Erythroblast (primary cell): ENCODE measurements at places on chromosomes 6 and 20.
A peak's percentile ranks its signal among the peaks of the same experiment; 100 is the strongest.

- peak; percentile 62 for DNase-seq
Measured at GRCh38 chr6:163180874-163181541, 233.5 kb upstream of the QKI start.

- no peak for DNase-seq
Measured at GRCh38 chr6:142441716-142442115, 139.9 kb downstream of the ADGRG6 start.

DNA sequence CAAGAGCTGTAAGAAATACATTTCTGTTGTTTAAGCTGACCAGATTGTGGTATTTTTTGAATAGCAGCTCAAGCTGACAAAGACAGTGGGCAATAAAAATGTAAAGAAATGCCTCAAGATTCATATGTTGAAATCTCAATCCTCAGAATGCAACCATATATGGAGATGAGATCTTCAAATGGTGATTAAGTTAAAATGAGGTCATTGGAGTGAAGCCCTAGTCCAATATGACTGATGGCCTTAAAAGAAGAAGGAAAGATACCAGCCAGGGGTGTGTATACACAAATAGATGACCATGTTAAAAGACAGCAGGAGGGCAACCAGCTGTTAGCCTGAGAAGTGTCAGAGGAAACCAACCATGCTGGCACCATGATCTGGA is 7.1 kb upstream of the DDO start:
- DNase-seq, result no peak

DNA sequence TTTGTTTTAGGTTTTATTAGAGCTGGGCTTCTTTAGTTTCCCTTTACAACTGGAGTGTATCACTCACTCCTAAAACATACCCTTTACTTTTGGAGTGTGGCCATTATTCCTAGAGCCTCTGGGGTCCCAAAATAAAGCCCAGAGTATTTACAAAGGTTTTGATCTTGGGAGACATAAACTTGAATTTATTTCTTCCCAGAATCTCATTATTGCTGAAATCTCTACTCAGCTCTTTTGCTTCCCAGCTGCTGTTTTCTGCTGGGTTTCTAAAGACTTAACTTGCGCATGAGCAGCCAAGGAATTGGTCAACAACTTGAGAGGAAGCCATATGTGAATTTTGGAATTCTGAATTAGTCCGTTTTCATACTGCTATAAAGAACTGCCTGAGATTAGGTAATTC is 94.5 kb upstream of the NRSN1 start:
- no peak for DNase-seq

DNA sequence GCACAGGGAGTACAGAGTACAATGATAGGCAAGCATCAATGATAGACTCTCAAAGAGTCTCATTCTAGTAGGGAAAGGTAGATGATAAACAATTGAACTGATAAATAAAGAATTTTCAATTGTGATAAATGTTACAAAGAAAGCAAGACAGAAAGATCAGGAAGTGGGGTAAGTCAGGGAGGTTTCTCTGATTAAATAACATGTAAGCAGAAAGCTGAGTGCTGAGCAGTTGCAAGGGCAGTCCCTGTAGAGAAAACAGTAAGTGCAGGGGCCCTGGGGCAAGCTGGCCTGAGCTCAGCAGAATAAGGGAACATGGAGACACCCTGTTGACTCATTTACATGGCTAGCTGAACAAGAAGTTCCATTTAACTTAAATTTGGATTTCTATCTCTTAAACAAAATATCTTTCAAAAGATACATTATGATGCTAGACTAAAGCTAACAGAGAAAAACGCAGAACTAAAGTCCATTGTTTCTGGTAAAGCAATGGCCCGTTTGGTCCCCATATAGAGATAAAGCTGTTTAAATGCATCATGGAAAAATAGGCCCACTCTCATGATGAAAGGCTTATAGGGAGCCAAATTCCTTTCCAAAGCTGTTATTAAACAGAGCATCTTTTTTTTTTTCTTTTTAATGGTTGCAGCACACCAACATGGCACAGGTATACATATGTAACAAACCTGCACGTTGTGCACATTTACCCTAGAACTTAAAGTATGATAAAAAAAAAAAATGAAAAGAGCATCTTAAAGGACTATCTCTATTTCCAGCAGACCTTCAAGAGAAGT is 5.3 kb upstream of the TNFAIP3 start:
- peak; percentile 54 for DNase-seq

DNA sequence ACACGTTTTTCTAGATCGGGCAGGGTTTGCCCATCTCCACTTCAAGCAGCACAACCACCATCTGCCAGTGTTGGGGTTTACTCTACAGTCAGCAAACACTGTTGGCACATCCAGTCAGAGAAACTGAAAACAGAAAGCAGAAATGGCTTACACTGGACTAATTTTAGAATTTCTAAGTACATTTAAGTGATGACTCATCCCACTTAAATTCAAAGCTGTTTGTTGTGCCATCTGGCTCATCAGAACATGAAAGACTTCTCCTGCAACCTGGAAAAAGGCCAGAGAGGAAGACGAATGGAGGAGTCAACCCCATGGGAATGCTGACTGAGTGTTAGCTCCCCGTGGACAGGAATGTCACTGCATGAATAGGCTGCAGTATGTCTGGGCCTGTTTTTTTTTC is 21.8 kb downstream of the FAM209B start:
- DNase-seq, result no peak

DNA sequence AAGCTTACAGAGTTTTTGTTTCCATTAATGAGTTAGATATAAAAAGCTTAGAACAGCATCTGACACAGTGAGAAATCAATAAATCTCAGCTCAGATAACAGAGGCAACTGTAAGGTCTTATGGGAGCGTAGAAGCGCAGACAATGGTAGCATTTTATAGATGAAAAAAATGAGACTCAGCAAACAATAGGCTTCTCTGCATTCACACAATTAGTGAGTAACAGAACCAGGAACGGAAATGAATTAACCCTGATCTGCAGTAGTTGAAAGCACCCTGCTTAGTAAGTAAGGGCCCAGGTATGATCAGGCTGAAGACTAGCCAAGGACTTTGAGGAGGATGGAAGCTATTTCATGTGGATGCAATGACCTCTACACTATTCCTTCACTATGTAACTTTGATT is 147.2 kb upstream of the EYA4 start:
- no peak for DNase-seq

DNA sequence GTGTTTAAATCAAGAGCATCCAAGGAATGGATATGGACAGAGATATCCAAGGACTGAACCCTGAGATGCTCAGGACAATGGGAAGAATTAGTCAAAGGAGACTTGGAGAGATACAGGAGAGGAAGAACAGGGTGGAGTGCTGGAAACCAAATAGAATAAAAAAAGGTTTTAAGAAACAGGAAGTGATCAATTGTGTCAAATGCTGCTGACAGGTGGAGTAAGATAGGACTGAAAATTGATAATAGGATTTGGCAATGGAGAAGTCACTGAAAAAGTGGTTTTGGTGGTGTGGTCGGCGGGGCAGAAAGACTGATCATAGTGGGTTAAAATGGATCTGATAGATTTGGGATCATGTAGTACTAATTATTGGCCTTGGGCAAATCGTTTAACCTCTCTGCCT is 37.9 kb upstream of the PNRC1 start:
- DNase-seq, result no peak

- no peak for DNase-seq
Measured at GRCh38 chr20:21781446-21782075, 76.1 kb downstream of the PAX1 start.

GRCh38 chr6:124962639-124963415 is 590 bp downstream of the RNF217 start:
- peak; percentile 36 for DNase-seq

- DNase-seq, result no peak
Measured at GRCh38 chr6:65798280-65799014, 91.4 kb upstream of the EYS start.

- DNase-seq, result no peak
Measured at GRCh38 chr6:36999061-36999750, 6.2 kb upstream of the FGD2 start.

DNA sequence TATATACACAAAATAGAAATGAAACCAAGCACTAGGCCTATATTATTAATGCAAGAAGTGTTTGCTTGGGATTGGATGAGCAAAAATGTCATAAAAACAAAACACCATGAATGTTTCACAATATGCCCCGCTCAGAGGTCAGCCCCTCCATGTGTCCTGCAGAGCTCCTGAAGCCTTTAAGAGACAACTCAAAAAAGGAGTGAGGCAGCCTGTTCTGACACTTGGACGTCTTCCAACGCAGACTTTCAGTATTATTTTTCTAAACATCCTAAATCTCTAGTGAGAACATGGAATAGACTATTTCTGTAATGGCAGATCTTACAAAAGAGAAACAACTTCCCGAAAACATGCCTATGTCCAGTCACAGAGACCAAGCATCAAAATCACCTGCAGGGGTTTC is 322.6 kb downstream of the PRKN start:
- DNase-seq, result no peak

DNA sequence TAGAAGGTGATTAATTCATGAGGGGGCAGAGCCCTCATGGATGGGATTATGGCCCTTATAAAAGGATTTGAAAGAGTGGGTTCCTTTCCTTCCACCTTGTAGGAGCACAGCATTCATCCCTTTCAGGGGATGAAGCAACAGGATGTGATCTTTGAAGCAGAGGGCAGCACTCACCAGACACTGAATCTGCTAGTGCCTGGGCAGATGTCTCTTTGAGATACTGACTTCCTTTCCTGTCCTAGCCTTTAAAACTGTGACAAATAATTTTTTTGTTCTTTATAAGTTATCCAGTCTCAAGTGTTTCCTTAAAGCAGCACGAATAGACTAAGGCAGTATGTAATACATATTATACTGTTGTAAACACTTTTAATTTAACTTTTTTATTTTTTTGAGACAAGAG is 538.6 kb upstream of the RNF217 start:
- no peak for DNase-seq

DNA sequence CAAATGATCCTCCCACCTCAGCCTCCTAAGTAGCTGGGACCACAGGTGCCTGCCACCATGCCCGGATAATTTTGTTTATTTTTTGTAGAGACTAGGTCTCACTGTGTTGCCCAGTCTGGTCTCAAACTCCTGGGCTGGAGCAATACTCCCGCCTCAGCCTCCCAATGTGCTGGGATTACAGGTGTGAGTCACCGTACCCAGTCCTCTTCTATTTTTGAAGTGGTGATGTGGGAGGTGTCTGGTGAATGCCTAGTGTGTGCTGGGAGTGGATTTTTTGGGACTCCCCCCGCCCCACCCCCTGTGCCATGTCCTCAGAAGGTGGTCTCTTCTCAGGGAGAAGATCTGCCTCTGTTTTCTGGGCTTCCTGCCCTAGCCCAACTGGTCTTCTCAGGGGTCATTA is 47.9 kb upstream of the CLDN20 start:
- no peak for DNase-seq

- no peak for DNase-seq
Measured at GRCh38 chr6:149076355-149076734, 241.2 kb upstream of the TAB2 start.

- DNase-seq, result no peak
Measured at GRCh38 chr20:18909254-18909653, 95.7 kb downstream of the SCP2D1 start.

GRCh38 chr6:54784011-54784410 is 62.6 kb upstream of the FAM83B start:
- no peak for DNase-seq

- no peak for DNase-seq
Measured at GRCh38 chr20:37347891-37348791, 2.2 kb downstream of the SRC start.

GRCh38 chr20:21229163-21229562 is 74.0 kb upstream of the XRN2 start:
- no peak for DNase-seq

DNA sequence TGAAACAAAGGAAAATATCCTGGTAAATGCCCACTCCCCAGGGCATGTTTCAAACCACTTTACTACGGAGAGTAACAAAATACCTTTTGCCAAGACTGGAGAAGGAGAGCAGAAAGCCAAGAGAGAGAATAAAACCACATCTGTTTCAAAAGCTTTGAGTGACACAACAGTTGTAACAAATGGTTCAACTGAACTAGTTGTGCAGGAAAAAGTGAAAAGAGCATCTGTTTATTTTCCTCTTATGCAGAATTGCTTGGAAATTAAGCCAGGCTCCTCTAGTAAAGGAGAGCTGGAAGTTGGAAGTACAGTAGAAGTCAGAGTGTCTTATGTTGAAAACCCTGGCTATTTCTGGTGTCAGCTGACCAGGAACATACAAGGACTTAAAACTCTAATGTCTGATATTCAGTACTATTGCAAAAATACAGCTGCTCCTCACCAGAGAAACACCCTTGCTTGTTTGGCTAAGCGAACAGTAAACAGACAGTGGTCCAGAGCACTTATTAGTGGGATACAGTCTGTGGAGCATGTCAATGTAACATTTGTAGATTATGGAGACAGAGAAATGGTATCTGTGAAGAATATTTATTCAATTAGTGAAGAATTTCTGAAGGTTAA is 2.6 kb downstream of the TDRD6 start:
- DNase-seq, result no peak

- no peak for DNase-seq
Measured at GRCh38 chr6:124792386-124792785, 169.9 kb upstream of the RNF217 start.
